Small intestine (tissue), 16 donors: ENCODE measurements at places on chromosomes 7 and 10. TPM values are rescaled to one million over a fixed set of nuclear protein-coding genes. Genes with fewer than 3 reads are reported as not detected.

CTAGE15 gene
- polyA plus RNA-seq, result 0.89 TPM

DNA sequence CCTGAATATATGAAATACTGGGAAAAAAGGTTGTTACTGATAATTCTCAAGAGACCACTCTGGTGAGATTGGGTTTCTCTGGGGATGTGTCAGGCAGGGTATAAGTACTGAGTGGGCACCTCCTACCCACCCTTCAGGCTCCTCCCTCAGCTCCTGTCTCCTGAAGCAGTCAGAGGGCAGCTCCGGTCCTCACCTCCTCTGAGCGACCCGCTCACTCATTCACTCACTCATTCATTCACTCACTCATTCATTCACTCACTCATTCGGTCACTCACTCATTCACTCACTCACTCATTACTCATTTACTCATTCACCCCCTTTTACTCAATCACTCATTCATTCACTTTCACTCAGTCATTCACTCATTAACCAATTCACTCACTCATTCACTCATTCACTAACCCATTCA lies 6.9 kb upstream of the PFKP start:
- H3K27me3 ChIP-seq, result peaks cover 14% of the 10 kb centered on the region
- no peaks in the 10 kb centered on the region for H3K36me3 ChIP-seq
- no peak overlapping the region for H3K27ac ChIP-seq
- H3K4me1 ChIP-seq, result no peaks in the 10 kb centered on the region

TCAF2 gene
- 0.87 TPM for polyA plus RNA-seq

COBL gene
- 40.3 TPM for polyA plus RNA-seq

DNA sequence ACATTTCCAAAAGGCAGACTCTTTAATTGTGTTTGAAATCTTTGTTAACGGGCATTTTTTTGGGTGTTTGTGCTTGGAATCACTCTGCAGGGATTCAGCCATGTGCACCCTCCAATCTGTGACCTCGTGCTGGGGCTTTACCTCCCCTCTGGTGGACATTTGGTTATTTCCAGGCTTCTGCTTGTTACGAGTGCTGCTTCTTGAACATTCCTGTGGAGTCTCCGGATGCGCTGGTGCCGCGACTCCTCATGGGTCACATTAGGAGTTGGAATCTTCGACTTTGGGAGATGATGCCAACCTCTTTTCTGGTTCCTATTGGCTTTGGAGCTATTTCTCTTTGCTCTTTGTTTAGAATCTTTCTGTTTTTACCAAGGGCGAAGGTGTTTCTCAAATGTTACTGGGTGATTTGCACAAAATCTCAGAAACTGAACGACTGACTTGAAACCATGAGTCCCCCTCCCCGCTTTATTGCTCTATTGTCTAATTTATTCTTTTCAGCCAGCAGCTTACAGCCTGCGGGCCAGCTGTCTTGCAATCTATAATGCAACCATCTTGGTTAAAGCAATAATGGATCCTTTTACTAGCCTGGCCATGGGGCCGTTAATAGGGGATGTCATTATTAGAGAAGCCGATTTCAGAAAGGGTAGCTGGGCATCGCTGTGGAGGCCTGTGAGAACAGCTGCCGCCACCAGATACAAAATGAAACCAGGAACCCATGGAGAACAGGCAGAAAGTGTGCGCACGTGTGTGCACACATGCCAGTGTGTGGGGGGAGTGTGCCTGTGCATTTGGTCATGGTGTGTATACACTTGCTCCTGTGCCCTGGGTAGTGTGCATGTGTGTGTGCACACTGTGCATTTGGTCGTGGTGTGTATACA lies 9.9 kb upstream of the DPYSL4 start:
- H3K27ac ChIP-seq, result no peak overlapping the region
- peaks cover 23% of the 10 kb centered on the region for H3K27me3 ChIP-seq
- H3K4me1 ChIP-seq, result no peaks in the 10 kb centered on the region
- no peaks in the 10 kb centered on the region for H3K36me3 ChIP-seq
- H3K4me3 ChIP-seq, result no peak overlapping the region
- DNase-seq, result no peak

TMEM225B gene
- 0.93 TPM for polyA plus RNA-seq

DNA sequence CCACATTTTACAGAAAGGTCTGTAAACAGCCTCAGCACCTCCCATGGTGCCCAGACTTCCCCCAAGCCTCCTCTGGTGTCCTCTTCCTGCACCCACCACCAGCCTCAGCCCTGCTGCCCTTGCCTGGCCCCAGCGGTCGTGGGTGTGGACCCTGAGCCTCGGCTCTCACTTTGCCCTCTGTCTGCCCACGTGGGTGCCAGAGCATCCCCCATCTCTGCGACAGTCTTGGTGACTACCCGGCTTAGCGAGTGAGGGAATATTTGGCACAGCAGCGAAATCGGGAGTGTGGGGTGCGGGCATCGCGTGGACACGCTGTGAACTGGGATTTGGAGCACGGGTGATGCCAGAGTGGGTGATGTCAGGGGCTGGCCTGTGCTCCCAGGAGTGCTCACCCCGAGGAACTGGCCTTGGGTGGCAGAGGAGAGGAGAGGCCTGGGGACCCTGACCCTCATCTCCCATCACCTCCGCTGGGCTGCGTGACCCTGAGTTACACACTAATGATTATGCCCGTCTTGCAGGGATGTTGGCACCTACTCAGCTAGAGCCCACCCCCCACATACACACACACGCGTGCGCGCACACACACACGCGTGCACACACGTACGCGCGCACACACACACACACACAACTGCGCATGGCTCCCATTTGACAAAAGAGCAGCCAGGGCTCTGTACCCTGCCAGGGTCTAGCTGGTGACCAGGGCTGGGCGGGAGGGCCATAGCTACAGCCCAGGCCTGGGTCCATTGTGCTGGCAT lies 8.7 kb downstream of the ELFN1 start:
- H3K27ac ChIP-seq, result no peak overlapping the region
- H3K4me3 ChIP-seq, result no peak overlapping the region
- DNase-seq, result no peak
- H3K27me3 ChIP-seq, result no peaks in the 10 kb centered on the region
- no peaks in the 10 kb centered on the region for H3K4me1 ChIP-seq
- H3K36me3 ChIP-seq, result no peaks in the 10 kb centered on the region

GRCh38 chr7:33750177-33750576 lies 155.2 kb upstream of the BMPER start:
- no peak overlapping the region for H3K4me3 ChIP-seq
- DNase-seq, result no peak
- H3K27ac ChIP-seq, result no peak overlapping the region
- H3K36me3 ChIP-seq, result no peaks in the 10 kb centered on the region
- no peaks in the 10 kb centered on the region for H3K27me3 ChIP-seq
